ENCODE measurements at places on chromosomes 3 and 15.

GRCh38 chr15:74053517-74053916 lies 28.8 kb downstream of the GOLGA6A start:
- DNase-seq, result no peak

DNA sequence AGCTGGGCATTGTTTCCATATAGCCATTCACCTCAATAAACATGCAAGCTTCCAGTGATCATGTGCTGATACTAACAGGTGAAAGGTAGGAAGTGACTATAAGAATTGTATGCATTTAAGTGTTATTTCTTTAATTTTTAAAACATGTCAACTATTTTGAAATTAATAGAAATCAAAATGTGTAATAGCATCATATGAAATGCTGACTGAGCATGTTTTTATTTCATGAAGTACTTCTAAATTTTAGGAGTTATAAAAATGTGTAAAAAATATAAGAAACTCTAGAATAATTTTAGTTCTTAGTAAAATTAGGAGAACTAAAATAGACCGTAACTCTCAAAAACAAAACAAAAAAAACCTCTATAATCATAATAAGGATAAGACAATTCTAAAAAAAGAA lies 229.3 kb upstream of the ARPP21 start:
- DNase-seq, result no peak

DNA sequence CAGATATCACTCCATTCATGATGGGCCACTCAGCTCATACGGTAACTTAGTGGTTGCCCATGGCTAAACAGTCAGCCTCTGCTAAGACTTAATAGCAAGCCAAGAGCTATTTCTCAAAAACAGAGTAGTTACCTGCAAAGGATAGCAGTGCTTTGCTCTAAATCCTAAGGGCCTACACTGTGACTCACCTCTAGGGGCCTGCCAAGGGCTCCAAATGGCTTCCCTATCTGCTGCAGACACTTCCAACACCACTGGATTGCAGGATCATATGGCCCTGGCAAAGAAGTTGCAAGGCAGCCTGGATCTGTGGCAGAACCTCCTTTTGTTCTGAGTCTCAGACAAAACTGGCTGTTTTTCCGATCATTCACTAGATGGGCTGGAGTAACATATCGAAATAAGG lies 17.8 kb downstream of the CGGBP1 start:
- no peak for DNase-seq

DNA sequence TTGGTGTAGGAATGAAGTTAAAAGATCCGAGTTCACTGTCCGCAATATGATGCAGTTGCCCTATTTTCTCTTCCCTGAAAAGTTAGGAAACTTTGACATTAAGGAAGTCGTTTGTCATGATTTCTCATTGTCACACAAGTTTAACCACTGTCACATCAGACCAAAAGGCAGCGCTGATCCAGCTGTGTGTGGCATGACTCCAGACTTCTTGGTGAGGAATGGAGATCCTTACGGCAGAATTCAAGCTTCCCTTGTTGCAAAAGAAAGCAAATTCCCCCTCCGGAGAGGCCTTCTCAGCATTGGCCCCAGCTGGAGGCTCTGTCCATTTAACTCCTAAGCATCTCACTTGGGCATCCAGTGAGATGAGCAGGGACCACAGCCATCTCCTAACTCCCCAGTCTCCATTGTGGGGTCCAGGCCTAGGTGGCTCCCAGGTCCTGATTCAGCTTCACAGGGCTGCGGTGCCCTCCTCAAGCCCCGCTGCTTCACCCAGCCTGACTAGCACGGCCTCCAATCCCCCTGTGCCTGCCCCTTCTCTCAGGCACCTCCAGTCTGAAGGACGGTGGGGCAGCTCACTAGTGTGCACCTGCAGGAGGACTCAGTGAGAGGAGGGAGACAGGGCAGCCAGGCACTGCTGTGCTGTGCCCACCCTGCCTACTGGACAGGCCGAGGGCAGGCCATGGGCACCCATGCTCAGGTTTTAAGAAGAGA lies 159.5 kb downstream of the CHSY1 start:
- no peak for DNase-seq

- no peak for DNase-seq
Measured at GRCh38 chr3:173750095-173750494, 352.6 kb downstream of the NLGN1 start.

DNA sequence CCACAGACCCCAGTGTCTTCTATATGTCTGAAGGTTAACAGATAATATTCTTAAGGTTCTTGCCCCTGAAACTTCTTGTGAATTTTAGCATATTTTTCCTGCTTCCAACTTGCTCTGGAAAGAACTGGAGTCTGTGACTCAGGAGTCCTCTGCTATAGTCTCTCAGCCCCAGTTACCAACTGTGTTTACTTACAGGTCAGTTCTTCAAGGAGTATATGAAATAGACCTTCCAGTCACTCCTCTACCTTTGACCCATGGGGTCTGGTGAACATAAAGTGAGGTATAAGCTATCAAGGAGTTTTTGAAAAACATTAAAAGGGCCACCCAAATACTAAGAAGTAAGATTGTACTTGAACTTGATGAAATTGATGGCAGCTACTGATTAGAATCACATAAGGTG lies 139.2 kb upstream of the ROPN1 start:
- DNase-seq, result no peak
